Lung (tissue), 17 donors: ENCODE measurements at places on chromosomes 6 and 20. TPM values are rescaled to one million over a fixed set of nuclear protein-coding genes. Genes with fewer than 3 reads are reported as not detected.

The TSBP1 gene
- polyA plus RNA-seq: not detected

The LPA gene
- polyA plus RNA-seq: 0.03 TPM

The WFDC9 gene
- polyA plus RNA-seq: not detected

The FOXC1 gene
- polyA plus RNA-seq: 2.2 TPM

The NNAT gene
- polyA plus RNA-seq: 0.98 TPM

The AGPAT1 gene
- 32.1 TPM for polyA plus RNA-seq

The HLA-DPA1 gene
- 184 TPM for polyA plus RNA-seq
